ENCODE measurements at places on chromosomes 7 and 10.

DNA sequence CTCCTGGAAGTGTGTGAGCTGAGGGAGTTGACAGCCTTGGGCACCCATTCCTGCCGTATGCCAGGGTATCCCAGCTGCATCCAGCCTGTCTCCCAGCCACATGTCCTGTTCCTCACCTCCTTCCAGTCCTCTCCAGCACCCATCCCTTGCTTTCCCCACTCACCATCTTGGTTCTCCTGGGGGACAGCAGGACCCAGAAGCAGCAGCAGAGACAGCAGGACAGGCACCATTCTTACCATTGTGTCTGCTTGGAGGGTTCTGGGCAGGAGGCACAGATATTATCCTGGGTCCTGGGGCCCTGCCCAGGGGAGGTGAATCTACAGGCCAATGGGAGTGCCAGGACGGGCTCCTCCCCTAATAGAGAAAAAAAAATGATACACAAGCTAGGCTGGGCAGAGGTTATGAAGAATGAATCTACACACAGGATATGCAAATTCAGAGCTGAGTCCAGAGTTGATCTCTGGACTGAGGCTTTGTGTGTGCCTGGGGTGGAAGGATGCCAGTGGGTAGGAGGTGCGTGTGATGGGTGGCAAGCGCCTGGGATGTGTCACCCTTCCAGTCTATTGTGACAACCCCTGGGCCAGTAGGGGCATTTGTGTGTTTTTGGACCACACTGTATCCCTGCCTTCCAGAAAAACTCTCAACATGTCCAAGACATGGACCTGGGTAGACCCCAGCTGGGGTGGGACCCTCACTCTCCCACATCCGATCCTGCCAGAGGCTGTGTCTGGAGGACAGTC lies at the start of gene AZGP1:
Gene AZGP1 (minus strand): TSS at position 250 of the 740 bp plus-strand sequence. CDS start 11 bp downstream, at position 239.
- peak; percentile 85 for DNase-seq

GRCh38 chr10:28986117-28986792 lies 302.6 kb upstream of the LYZL1 start:
- no peak for DNase-seq

DNA sequence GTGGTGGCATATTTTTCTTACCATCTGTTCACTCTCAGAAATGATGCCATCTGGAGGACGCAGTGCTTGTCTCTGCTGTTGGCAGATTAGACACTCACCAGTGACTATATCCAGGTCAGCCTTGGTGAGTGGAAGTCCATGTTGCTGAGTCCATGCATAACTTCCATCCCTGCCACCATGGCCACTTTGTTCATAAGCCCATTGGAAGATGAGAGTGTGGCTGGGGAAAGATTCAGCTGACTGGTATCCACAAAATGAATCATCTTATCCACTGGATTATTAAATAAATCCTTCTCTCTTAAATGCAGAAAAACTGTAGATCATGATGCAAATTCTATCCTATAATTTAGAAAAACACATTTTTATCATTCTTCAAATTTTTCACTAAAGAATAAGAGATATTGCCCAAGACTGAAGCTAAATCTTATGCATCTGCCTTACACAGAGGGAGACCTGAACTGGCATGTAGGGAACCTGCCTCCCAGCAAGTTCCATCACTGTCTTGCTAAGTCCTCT lies 726.9 kb downstream of the TNS3 start:
- DNase-seq, result no peak

- DNase-seq, result no peak
Measured at GRCh38 chr7:118312966-118313365, 88.5 kb downstream of the ANKRD7 start.

GRCh38 chr10:30662814-30663213 lies 33.3 kb upstream of the LYZL2 start:
- DNase-seq, result no peak

DNA sequence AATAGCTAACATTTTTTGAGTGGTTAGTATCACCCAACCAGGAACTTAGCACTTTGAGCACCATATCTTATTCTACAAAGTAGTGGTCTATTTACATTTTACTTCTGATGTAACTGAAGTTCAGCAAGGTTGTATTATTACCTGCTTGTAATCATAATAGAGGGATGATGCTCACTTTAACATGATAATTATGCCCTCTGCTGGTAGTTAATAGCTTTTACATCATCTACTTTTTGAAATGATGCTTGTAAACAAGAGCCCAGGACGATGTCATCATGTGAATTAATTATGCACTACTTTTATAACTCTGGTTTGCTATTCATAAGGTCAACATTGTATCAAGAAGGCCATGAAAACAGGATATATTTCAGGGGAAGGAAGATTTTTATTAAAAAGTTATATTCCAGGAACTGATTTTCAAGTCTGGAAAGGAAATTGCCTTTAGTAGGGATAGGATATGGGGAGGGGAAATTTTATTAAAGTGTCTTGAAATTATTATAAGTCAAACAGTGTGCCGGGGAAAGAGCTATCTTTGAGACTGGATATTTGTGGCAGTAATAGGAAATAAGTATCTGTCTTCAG lies 80.3 kb upstream of the SCIN start:
- no peak for DNase-seq

- DNase-seq, result no peak
Measured at GRCh38 chr10:124696446-124697392, 47.5 kb downstream of the FAM53B start.

GRCh38 chr10:29370097-29371092 lies 81.5 kb downstream of the LYZL1 start:
- DNase-seq, result no peak

- no peak for DNase-seq
Measured at GRCh38 chr10:36187380-36188079, 545.4 kb upstream of the FZD8 start.

DNA sequence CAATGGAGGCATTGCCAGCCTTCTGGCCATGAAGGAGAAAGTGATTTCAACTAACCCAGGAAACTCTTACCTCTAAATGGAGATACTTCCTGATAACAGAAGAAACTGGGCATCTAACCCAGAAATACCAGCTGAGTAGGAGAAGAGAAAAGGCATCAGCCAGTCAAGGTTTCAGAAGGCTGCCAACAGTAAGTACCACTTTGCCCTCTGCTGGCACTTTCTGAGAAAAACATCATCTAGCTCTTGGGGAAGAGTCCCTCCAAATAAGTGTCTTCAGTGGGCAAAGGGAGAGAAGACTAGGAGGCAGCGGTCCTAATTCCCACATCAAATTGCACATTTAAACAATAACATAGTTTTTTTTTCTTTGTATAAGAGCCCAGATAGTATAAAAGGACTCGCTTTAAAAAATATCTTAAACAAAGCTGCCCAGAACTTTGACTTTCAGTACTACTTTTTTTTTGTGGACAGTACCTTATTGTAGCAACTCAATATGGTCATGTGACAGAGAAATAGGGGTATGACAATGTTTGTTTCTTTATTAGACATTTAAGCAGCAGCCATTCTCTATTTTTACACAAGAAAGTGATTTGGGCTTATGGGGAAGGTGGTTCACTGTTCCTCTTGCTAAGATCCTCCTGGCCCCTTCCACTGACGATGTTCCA lies 157.3 kb downstream of the CTTNBP2 start:
- no peak for DNase-seq

GRCh38 chr7:148883266-148884048 lies 634 bp downstream of the EZH2 start:
- peak; percentile 25 for DNase-seq

DNA sequence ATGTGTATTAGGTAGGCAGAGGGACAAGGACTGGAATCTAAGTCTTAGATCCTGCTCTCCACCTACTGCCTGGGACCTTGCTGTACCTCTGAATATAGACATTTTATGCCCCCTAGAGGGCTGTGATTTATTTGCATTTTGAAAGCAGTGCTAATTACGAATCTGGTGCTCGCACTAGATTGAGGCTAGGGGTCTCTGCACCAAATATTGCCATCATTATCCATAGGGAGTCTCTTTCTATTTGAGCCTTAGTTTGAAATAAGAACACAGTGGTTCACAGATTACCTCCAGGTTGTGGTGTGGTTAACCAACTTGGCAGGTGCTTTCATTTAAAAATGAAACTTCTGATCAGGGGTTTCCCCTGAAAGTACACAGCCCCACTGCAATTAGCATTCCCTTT lies 41.8 kb downstream of the CNNM1 start:
- no peak for DNase-seq

- no peak for DNase-seq
Measured at GRCh38 chr10:43263551-43264343, 3.1 kb downstream of the RASGEF1A start.

- no peak for DNase-seq
Measured at GRCh38 chr7:16810573-16810972, 5.8 kb upstream of the AGR2 start.

GRCh38 chr7:41323806-41324205 lies 379.1 kb downstream of the INHBA start:
- no peak for DNase-seq

GRCh38 chr7:86598311-86598710 lies 45.4 kb upstream of the GRM3 start:
- no peak for DNase-seq

Data from breast epithelium (tissue), 4 donors.